ENCODE measurements at places on chromosomes 5 and 9. TPM values are rescaled to one million over a fixed set of nuclear protein-coding genes. Genes with fewer than 3 reads are reported as not detected.

Gene CSF1R
- 165 TPM for total RNA-seq

Gene TTC23L
- 2.4 TPM for total RNA-seq

Gene GBGT1
- 41.7 TPM for total RNA-seq

Gene PPP2R2B
- total RNA-seq = 6.4 TPM

- no peak overlapping the region for H3K4me3 ChIP-seq
- H3K36me3 ChIP-seq = no peaks in the 10 kb centered on the region
- H3K4me1 ChIP-seq = no peaks in the 10 kb centered on the region
- H3K27ac ChIP-seq = no peak overlapping the region
- H3K27me3 ChIP-seq = no peaks in the 10 kb centered on the region
Measured at GRCh38 chr5:24272741-24273140, 372.0 kb downstream of the CDH10 start.

Gene PAEP
- total RNA-seq = 0.17 TPM

Gene FOXD4L4
- total RNA-seq = not detected

DNA sequence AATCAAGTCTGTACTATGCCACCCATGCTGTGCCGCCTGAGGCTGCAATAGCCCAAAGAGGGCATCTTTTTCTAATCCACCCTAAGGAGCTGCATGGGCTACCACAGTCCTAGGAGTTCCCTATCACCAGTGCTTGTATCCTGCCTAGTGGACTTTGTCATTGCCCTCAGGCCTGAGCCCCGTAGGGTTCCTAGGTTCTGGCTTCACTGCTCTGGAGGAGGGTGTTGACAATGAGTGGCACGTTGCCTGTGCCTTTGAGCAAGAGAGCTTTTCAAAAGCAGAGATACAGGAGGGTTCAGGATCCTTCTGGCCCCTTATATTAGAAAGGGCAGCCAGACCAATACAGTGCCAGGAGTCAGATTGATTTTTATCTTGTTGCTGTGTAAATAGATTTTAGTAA lies 93.0 kb downstream of the PRDM6 start:
- H3K27me3 ChIP-seq = no peaks in the 10 kb centered on the region

DNA sequence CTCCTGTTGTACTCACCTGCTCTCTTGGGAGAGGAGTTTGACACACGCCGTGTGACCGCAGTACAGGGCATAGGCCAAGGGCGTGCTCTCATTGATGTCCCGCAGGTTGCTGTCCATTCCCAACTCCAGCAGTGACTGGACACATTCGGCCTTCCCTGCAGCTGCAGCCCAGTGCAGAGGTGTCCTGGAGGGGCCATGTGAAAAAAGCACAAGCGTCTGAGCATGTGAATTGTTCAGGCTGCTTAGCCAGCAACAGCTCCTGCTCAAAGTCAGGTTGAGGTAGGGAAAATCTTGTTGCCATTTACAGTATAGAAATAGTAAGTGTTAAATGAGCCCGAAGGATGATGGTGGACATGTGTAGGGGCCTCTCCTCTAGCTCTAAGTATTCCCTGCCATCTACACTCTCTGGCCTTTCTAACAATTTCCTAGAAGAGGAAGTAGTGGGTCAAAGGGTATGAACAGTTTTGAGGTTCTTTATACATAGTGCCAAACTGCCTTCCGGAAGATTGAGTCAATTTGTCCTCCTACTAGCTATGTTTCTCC lies 116.5 kb downstream of the ANKRD55 start:
- H3K27ac ChIP-seq = no peak overlapping the region
- no peak overlapping the region for H3K4me3 ChIP-seq
- peaks cover 3% of the 10 kb centered on the region for H3K4me1 ChIP-seq
- no peaks in the 10 kb centered on the region for H3K36me3 ChIP-seq
- no peaks in the 10 kb centered on the region for H3K27me3 ChIP-seq
- no peak for DNase-seq

Gene EPB41L4B
- 24.1 TPM for total RNA-seq

- H3K27ac ChIP-seq = no peak overlapping the region
- H3K36me3 ChIP-seq = no peaks in the 10 kb centered on the region
- H3K27me3 ChIP-seq = no peaks in the 10 kb centered on the region
- H3K4me3 ChIP-seq = no peak overlapping the region
- DNase-seq = no peak
- no peaks in the 10 kb centered on the region for H3K4me1 ChIP-seq
Measured at GRCh38 chr9:14985419-14985818, 75.2 kb upstream of the FREM1 start.
